ENCODE measurements at places on chromosomes 1 and 21.

DNA sequence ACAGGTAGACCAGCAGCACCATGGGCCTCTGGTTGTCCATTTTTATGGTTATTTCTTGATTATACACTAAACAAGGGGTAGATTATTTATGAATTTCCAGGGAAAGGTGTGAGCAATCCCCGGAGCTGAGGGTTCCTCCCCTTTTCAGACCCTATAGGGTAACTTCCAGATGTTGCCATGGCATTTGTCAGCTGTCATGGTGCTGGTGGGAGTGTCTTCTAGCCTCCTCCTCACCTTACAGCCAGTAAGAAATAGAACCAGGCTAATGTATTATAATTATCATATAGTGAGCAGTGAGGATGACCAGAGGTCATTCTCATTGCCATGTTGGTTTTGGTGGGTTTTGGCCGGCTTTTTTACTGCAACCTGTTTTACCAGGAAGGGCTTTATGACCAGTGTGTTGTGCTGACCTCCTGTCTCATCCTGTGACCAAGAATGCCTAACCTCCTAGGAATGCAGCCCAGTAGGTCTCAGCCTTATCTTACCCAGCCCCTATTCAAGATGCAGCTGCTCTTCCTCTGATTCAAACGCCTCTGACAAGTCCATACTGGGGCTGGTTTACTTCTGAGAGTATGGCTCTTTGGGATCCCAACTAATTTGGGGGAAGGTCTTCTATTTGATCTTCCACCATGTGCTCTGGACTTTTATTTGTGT, 13.5 kb upstream of the TINAGL1 start:
- no peak for DNase-seq

GRCh38 chr1:87263785-87264184, 64.9 kb upstream of the LMO4 start:
- no peak for DNase-seq

DNA sequence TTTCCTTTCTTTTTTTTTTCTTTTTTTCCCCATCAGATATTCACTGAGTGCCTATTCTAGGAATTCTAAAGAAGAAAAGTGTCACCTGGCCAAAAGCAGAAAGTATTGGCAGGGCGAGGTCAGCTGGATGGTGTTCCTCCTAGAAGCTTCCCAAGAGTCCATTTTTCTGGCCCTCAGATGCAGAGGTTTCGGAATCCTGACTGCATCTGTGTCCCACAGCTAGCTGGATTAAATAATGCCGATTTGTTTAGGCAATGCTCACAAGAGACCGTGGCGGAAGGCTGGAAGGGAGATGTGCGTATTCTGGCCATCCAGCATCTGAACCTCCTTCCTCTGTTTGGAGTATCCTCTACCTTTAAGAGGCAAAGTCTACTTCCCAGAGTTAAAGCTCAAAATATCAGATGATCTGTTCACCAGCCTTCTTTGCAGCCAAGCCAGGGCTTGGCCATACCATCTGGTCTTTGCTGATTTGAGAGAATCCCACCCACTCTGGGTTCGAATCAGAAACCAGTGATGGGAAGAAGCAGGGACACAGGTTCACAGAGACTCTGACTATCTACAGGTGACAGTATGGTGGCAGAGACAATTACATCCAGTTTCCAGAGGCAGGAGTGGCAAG, 5.4 kb upstream of the TENT5C start:
- no peak for DNase-seq

- peak; percentile 83 for DNase-seq
These were observed 66.9 kb downstream of the GNG12 start for GRCh38 chr1:67766141-67766978.

- DNase-seq = no peak
These were observed 28.1 kb downstream of the IL23R start for GRCh38 chr1:67194209-67194863.

- DNase-seq = no peak
These were observed 53.8 kb upstream of the OLFM3 start for GRCh38 chr1:102050556-102050955.

DNA sequence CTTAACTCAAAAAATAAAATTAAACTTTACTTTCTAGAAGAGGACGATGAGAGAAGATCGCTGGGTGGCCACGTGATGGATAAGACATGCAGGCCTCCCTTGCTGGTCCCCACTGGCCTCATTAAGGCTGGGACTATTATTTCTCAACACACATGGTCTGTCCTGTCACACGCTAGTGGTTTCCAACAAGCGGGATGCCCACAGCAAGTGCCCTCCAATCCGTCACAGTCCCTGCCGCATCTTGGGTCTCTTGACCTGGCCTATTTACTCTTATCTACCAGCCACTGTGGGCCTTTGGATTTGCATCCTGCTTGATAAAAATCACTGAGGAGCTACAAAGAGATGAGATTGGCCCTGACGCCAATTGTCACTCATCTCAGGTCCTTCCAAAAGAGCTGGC, 30.0 kb downstream of the CAPZB start:
- no peak for DNase-seq

Data from adipocyte (in vitro differentiated cells).